ENCODE measurements at places on chromosomes 16 and 17. TPM values are rescaled to one million over a fixed set of nuclear protein-coding genes. Genes with fewer than 3 reads are reported as not detected.

Gene RANBP10
- polyA plus RNA-seq, result 18.4 TPM

Gene C17orf100
- polyA plus RNA-seq, result 9.0 TPM

Gene KRTAP16-1
- polyA plus RNA-seq, result not detected

Gene ABI3
- 5.2 TPM for polyA plus RNA-seq

Gene ARHGAP44
- polyA plus RNA-seq, result 9.0 TPM

Gene SLC47A2
- polyA plus RNA-seq, result 8.6 TPM

Gene SPN
- polyA plus RNA-seq, result 2.5 TPM

Gene HAS3
- 3.8 TPM for polyA plus RNA-seq

Gene NT5M
- polyA plus RNA-seq, result 7.6 TPM

Gene ZNF750
- polyA plus RNA-seq, result 1.9 TPM

Gene RNF135
- 18.6 TPM for polyA plus RNA-seq
